Activated T-cell treated with anti-CD3 and anti-CD28 coated beads, Interleukin-2, amount 50 U/mL, for 4 hours (primary cell): ENCODE measurements at places on chromosomes 4 and X. TPM values are rescaled to one million over a fixed set of nuclear protein-coding genes. Genes with fewer than 3 reads are reported as not detected.
A peak's percentile ranks its signal among the peaks of the same experiment; 100 is the strongest.

DNA sequence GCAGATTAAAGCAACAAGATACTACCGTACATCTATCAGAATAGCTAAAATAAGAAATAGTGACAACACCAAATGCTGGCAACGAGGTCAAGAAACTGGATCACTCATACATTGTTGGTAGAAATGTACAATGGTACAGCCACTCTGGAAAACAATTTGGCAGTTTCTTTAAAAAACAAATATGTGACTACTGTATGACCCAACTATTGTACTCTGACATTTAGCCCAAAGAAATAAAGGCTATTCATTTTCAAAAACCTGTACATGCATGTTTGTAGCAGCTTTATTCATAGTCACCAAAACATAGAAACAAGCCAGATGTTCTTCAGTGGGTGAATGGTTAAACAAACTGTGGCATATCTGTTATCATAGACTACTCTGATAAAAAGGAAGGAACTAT is 8.2 kb downstream of the CLCN3 start:
- no peak for DNase-seq

GRCh38 chrX:95860127-95860526 is 824.5 kb upstream of the DIAPH2 start:
- DNase-seq: no peak

DNA sequence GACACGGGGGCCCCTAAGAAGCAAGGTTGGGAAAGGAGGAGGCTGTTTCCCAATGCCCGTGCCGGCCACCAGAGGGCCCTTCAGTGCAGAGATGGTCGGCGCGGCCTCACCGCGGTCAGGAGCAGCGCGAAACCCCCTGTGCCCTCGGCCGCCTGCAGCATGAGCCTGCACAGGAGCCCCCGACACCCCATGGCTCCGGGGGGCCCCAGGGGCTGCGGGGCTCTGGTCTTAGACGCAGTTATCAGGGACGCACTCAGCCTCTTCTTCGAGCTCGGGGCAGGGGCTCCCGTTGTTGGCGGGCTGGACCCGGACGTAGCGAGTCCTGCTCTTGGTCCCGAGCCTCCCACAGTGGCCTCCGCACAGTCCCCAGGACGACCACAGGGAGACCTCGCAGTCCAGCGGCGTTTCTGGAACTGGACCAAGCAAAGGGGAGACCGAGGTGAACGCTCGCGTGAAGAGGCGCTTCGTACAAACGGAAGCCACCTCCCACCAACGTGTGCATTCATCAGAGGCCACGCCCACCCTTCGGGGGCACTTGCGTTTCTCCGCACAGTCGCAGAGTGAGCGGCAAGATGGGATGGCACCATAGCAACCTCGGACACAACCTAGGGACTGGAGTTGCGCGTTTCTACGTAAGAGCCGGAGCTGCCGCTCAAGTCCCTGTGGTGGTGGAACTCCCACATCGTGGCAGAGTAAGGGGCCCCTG is 5.0 kb downstream of the SPON2 start:
- DNase-seq: peak; percentile 81

The NAP1L2 gene
- 3.1 TPM for total RNA-seq

The AKAP4 gene
- total RNA-seq: not detected

The SSX2B gene
- 0.21 TPM for total RNA-seq

DNA sequence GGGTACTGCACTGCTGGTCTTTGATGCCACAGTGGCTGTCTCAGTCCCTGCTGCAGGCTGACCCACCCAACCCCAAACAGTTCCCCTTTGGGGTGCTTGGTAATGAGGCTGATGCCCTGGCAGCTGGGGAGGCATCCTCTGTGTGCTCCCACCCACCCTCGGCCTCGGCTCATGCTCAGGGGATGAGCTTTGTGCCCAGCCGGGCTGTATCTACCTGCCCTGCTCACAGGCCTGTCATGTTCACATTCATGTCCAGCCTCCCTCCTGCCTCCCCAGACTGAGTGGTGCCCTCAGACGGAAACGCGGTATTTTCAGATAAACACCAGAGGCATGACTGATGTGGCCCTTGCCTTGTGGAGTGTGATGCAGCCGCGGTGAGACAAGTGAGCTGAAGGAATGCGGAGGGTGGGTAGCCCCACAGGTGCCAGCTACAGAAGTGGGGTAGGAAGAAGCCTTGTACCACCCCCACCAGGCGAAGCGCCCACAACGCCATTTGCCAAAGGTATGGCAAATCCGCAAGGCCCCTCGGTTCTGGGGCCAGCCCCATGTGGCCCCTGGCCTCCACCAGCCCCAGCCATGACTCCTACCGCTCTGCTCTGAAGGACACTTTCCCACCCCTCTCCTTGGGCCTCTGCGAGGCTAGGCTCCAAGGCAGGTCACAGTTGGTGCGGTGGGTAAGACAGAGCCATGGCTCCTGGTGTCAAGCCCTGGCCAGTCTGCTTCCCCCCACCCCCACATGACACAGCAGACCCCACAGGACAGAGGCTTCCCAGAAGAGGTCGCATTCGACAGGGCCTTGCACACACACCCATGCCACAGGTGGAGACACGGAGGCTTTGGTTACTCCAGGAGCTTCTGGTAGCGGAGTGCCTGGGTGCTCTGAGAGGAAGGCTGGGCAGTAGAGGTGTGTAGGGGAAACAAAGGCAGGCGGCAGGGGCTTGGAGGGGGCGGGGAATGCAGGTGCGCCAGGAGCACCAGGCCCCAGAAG is 1.8 kb upstream of the RENBP start:
- DNase-seq: no peak

DNA sequence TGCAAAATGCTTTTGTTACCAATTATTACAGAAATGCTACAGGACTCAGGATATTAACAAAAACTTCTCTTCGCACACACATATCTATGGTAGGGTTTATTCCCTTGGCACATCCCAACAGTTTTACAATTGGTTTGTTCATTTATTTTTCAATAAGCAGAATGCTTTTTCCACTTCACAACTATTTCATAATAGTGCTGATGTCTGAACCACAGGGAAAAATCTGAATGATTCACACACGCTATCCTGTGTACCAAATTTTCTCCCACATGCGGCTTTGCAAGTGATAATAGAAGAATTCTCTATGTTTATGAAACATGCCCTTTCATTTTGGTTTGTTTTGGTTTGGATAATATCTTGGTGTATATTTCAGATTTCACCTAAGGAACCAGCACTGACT is 725.7 kb upstream of the TENM3 start:
- no peak for DNase-seq

- DNase-seq: no peak
Measured at GRCh38 chr4:92064574-92064973, 239.2 kb upstream of the GRID2 start.

DNA sequence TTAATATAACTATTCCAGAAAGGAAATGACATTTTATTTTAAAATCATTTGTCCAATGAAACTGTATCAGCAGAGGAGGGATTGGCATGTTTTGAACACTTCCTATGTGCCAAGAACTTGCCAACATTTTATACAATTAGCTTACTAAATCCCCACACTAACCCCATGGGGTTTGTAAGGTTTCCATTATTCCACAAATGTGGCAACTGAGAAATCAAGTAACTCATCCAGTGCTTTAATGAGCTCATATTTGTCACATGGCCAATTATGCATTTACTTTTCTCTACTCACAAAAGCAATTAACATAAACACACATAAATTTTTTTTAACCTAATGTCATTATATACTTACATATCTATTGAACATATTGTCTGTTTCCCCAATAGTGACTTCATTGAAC is 37.3 kb downstream of the MANBA start:
- DNase-seq: no peak

The TLR6 gene
- 0.73 TPM for total RNA-seq

The FAM241A gene
- 12.5 TPM for total RNA-seq

The FAM9B gene
- total RNA-seq: not detected

The BANK1 gene
- 1.7 TPM for total RNA-seq

GRCh38 chr4:33149658-33150524 is 2429.7 kb downstream of the PCDH7 start:
- no peak for DNase-seq

GRCh38 chrX:26649534-26649933 is 433.6 kb downstream of the MAGEB5 start:
- no peak for DNase-seq

The FTSJ1 gene
- total RNA-seq: 134 TPM

- DNase-seq: no peak
Measured at GRCh38 chr4:955161-955921, 18.0 kb downstream of the DGKQ start.

The KCNE5 gene
- total RNA-seq: 0.69 TPM

GRCh38 chr4:70628444-70628843 is at the start of gene ENAM:
ENAM (plus strand) TSS chr4:70628744; CDS start chr4:70629501, 757 bp downstream.
- no peak for DNase-seq

- DNase-seq: no peak
Measured at GRCh38 chr4:114318309-114318708, 280.3 kb upstream of the UGT8 start.

DNA sequence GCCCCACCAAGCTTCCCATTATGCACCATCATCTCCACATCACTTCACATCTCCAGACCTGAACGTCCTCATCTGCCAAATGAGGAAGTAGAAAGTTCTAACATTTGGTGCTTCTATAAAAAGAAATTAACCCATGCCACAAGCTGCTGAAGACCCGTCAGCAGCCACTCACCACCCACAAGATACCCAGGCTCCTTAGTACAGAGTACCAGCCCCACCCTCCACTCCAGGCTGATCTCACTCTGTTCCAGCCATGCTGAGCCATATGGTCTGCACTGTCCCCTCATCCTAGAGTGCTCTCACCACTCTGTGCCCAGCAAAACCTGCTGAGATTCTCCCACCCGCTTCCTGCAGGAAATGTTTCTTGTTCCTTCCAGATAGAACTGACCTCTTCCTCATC is 240.8 kb upstream of the PPARGC1A start:
- DNase-seq: no peak

- no peak for DNase-seq
Measured at GRCh38 chr4:159298502-159298901, 195.6 kb downstream of the RAPGEF2 start.

- DNase-seq: no peak
Measured at GRCh38 chr4:4549534-4549933, 7.7 kb upstream of the STX18 start.

GRCh38 chr4:73663576-73663975 is 43.3 kb upstream of the RASSF6 start:
- no peak for DNase-seq

GRCh38 chr4:4918067-4918466 is 58.6 kb downstream of the MSX1 start:
- no peak for DNase-seq

The ATG4A gene
- total RNA-seq: 8.2 TPM

The KCNIP4 gene
- total RNA-seq: not detected

DNA sequence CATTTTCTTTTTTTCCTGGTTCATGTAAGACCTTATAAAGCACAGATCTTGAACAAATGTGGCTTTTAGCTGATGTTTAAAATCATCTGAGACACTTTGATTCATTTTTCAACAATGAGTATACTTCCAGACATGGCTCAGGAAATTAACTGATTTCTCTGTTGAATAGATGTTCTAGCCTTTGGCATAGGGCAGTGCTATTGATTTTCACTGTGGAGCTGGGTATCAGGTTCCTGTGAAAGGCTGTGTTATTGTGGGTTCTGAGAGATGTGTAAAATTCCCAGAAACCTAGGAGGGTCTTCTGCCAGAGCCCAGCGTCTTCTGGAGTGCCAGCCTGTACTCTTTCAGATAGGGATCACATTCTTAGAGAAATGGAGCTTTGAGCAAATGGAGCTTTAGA is 278.9 kb downstream of the EPHA5 start:
- no peak for DNase-seq

DNA sequence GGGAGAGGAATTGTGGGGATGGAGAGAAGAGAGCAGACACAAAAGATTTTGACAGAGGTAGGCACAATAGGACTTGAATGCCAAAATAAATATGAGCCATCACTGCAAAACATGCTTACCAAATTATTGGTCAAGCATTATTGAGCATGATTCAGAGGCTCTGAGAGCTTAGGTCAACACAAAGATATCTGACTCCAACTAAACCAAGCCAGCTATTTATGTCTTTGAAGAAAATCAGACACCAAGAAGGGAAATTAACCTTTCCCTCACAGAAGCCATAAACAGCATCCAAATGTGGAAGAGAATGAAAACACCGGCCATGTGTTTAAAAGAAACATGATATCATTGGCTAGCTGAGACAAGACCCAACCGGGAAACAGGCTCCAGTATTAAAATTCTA is 323.2 kb downstream of the RAB28 start:
- no peak for DNase-seq

- no peak for DNase-seq
Measured at GRCh38 chrX:40462795-40463194, 118.0 kb upstream of the ATP6AP2 start.

The CSAG3 gene
- total RNA-seq: not detected

GRCh38 chr4:996030-996996 is 3.1 kb upstream of the SLC26A1 start:
- DNase-seq: no peak

GRCh38 chrX:104695593-104695992 is 129.6 kb downstream of the IL1RAPL2 start:
- DNase-seq: no peak

DNA sequence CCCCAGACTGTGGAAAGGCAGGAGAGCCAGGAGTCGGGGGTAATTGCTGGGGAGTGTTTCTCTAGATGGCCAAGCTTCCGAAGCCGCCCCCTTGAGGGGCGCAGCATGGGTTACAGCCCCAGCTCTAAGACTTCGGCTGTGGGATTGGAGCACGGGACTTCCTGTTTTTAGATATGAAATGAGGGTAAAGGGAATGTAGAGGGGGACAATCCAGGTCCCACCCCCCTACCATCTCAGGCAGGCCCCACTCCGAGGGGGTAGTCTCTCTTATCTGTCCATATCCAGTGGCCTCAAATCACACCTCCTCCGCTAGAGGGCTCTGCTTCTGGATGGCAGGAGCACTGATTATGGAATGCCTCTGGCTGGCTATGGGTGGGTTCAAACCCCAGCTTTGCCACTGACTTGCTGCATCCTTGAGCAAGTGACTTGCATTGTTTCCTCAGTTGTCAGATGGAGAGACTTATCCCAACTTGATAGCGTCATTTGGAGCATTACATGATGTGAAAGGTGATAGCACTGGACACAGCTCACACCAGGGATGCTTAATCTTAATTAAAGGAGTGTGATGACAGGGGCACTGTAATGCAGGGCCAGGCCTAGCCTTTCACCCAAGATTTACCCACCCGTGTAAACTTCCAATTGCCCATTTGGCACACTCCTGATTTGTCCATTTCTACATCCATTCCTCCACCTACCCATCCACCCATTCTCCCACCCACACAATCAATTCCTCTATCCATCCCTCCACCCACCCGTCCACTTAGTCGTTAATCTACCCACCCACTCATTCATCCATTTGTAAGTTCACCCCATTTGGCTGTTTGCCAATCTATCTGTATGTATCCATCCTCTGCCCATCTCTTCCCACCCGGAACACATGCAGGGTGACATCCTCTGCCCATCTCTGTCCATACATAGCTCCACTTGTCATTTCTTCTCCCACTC is 848 bp upstream of the KCND1 start:
- no peak for DNase-seq

GRCh38 chr4:88696630-88697029 is 999 bp downstream of the NAP1L5 start:
- DNase-seq: no peak

DNA sequence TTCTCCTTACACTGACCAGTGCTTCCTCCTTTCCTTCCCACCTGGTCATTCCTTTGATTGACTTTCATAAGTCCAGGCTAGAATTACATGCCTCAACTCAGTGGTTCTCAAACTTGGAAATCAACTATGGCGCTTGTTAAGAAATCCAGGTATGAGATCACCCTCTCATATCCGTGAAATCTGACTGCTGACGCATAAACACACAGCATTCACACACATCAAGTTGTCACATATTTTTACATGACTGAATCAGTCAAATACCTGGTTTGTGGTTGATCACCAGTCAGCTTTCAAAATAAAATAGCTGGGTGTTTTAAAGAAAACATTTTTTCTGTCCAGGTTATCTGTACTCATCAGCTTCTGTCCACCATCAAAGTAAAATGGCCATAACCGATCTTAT is 433.5 kb downstream of the AFF2 start:
- no peak for DNase-seq
